Cerebellum (tissue), 4 donors: ENCODE measurements at places on chromosomes 3 and 15. TPM values are rescaled to one million over a fixed set of nuclear protein-coding genes. Genes with fewer than 3 reads are reported as not detected.

KBTBD13 gene
- total RNA-seq = not detected

SLC2A2 gene
- not detected for total RNA-seq

MOBP gene
- 0.73 TPM for total RNA-seq

SLC22A14 gene
- 0.82 TPM for total RNA-seq

SPG11 gene
- 116 TPM for total RNA-seq

FANCD2OS gene
- not detected for total RNA-seq

ISG20 gene
- 0.18 TPM for total RNA-seq

STARD5 gene
- 7.8 TPM for total RNA-seq

RAB5A gene
- 83.0 TPM for total RNA-seq

LDHAL6B gene
- not detected for total RNA-seq

MRPL46 gene
- 17.2 TPM for total RNA-seq

WDR6 gene
- total RNA-seq = 79.4 TPM

FNDC3B gene
- total RNA-seq = 34.3 TPM

SPESP1 gene
- 1.4 TPM for total RNA-seq

KNL1 gene
- 17.7 TPM for total RNA-seq

OR5H15 gene
- not detected for total RNA-seq

TLE3 gene
- total RNA-seq = 59.3 TPM

SNUPN gene
- 16.5 TPM for total RNA-seq

TEX55 gene
- total RNA-seq = not detected

ATP13A4 gene
- total RNA-seq = 7.3 TPM

ADPGK gene
- total RNA-seq = 35.6 TPM

GUCA1C gene
- total RNA-seq = not detected

DNAH12 gene
- total RNA-seq = 1.7 TPM

CHL1 gene
- 490 TPM for total RNA-seq

HES1 gene
- total RNA-seq = 14.3 TPM

SIDT1 gene
- total RNA-seq = 37.4 TPM

RUBCN gene
- total RNA-seq = 19.2 TPM

PRICKLE2 gene
- 74.8 TPM for total RNA-seq

SSUH2 gene
- 0.91 TPM for total RNA-seq

C3orf22 gene
- total RNA-seq = 0.18 TPM

CHRD gene
- 10.3 TPM for total RNA-seq

CD200R1 gene
- 0.64 TPM for total RNA-seq

ADGRG7 gene
- not detected for total RNA-seq

PPARG gene
- total RNA-seq = 2.7 TPM

ABCF3 gene
- 52.9 TPM for total RNA-seq

HGD gene
- 0.45 TPM for total RNA-seq

QTRT2 gene
- 21.7 TPM for total RNA-seq

EXD1 gene
- total RNA-seq = 0.09 TPM

CFAP91 gene
- total RNA-seq = 13.3 TPM

RGMA gene
- total RNA-seq = 26.3 TPM

GRK7 gene
- total RNA-seq = 0.09 TPM

NECTIN3 gene
- total RNA-seq = 98.5 TPM

SLC24A5 gene
- 0.18 TPM for total RNA-seq

KBTBD8 gene
- 9.0 TPM for total RNA-seq

FGF12 gene
- total RNA-seq = 39.9 TPM

CCR3 gene
- total RNA-seq = not detected

GPR156 gene
- total RNA-seq = 6.2 TPM
